ENCODE measurements at places on chromosomes 6 and 20. TPM values are rescaled to one million over a fixed set of nuclear protein-coding genes. Genes with fewer than 3 reads are reported as not detected.

DEFB132 gene
- polyA plus RNA-seq = not detected

XRN2 gene
- polyA plus RNA-seq = 107 TPM

GRCh38 chr6:46410334-46410953 is 80.8 kb downstream of the RCAN2 start:
- peak; percentile 35 for DNase-seq

- DNase-seq = no peak
Observed at GRCh38 chr20:53739799-53740785, 146.5 kb upstream of the ZNF217 start.
